ENCODE measurements at places on chromosomes 3 and 15.

- DNase-seq, result no peak
Measured at GRCh38 chr15:75830910-75831805, 12.1 kb upstream of the UBE2Q2 start.

GRCh38 chr15:27725731-27726130, 373.4 kb downstream of the OCA2 start:
- DNase-seq, result no peak

GRCh38 chr15:72313448-72313840, 6.5 kb downstream of the CELF6 start:
- DNase-seq, result no peak

GRCh38 chr3:38029400-38030125, at the start of gene PLCD1:
TSS of gene PLCD1 (minus strand) at chr3:38029642. CDS start at chr3:38029539, 103 bp downstream.
- DNase-seq, result no peak

GRCh38 chr3:150421799-150422548, 13.9 kb downstream of the TSC22D2 start:
- DNase-seq, result no peak

- no peak for DNase-seq
Measured at GRCh38 chr15:68301301-68301700, 23.8 kb downstream of the FEM1B start.

DNA sequence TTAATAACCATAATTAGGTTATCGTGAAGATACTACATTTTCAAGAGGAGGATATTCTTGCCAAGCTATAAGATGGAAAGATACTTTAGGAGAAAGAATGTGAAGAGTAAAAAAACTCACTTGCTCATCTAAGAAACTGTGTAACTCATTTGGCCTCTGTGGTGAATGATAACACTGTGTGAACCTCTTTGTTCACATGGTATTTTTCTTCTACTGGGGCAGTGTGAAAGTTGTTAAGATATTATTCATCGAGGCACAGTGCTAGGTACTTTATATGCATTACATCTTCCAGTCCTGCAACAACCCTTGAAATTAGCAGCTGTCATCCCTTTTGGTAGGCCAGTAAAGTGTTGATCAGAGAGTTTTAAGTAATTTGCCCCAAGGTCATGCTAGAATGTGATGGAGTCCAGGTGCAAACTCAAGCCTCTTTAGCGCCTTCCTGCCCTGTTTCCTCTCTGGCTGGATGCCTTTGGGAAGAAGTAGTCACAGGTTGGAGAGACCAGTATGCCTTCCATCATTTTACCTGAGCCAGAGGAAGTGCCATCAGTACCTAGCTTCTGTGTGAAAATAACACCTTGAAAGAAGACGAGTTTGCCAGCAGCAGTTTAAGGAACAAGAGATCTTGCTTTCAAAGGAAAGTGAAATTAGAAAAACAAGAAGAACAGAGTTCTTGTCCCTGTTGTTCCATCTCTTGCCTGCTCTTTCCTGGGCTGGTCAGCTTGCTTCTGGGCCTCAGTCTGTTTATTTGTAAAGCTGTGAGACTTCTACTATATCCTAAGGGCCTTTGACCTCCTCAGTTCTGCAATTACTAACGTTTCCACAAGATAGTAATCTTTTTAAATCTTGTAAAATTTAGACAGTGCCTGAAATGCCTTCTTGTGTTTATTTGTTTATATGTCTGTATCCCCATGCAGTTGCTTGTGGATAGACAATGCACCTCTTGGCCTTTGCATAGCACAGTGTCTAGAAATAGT, 179.3 kb downstream of the FNDC3B start:
- DNase-seq, result no peak

GRCh38 chr3:25783661-25784512, 644 bp upstream of the NGLY1 start:
- no peak for DNase-seq

- DNase-seq, result no peak
Measured at GRCh38 chr3:55790596-55791350, 303.7 kb upstream of the WNT5A start.

GRCh38 chr3:158642005-158642404, 2.3 kb upstream of the GFM1 start:
- no peak for DNase-seq

DNA sequence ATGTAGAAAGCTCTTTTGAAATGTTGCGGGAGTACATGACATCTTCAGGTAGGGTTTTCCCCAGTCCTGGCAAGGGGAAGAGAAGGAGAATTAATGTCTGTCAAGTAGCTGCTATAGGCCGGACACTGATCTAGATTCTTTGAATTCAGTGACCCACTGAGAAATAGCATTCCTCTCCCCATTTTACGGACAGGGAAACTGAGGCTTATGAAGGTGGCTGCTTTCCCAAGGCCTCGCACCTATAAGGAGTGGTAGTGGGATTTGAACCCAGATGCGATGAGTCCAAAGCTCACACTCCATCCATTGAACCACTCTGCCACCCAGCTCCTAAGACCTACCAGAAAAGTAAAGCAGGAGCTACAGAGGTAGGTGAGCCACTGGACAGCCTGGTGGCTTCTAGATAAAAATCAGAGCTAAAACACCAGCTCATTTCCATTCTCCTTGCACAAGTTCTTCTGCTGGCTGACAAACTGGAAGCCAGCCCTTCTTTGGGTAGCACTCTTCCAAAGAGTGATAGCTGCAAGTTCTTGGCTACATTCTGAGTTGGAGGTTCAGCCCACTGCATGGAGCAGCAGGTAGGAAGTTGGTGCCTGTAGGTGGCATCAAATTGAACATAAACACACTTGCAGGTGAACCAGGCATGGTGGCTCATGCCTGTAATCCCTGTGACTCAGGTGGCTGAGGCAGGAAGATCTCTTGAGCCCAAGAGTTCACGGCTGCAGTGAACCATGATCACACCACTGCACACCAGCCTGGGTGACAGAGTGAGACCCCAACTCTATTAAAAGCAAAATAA, 22.0 kb downstream of the ZNF710 start:
- DNase-seq, result no peak

- no peak for DNase-seq
Measured at GRCh38 chr3:177426878-177427495, 229.7 kb upstream of the TBL1XR1 start.

DNA sequence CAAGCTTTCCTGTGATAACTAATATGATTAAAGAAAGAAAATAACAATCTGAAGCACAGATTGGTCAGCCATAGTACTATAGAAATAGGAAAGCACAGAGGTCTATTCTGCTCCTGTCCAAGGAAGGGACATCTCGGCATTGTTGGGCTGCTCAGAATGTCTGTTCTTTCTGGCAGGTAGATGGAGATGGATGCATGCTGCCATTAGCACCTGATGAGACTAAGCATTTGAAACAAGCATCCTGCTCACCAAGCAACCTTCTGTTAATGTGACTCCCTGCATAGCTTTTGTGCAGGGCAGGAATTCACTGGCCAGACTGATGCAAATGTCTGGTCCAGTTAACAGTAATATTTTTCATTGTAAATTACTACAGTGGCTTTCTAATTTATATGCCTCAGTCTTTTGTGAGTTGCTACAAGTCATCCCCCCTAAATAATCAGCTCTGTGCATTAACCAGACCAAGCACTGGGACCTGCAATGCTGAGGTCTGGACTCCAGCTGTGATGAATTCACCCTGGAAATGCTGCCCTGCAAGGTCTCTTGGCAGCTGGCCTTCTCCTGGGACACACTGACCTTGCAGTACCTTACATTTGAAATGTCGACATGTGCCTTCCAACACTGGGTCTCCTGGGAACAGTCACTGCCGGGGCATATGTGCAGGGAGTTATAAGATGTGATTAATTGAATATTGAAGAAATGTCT, 1123.7 kb downstream of the IGSF11 start:
- no peak for DNase-seq

DNA sequence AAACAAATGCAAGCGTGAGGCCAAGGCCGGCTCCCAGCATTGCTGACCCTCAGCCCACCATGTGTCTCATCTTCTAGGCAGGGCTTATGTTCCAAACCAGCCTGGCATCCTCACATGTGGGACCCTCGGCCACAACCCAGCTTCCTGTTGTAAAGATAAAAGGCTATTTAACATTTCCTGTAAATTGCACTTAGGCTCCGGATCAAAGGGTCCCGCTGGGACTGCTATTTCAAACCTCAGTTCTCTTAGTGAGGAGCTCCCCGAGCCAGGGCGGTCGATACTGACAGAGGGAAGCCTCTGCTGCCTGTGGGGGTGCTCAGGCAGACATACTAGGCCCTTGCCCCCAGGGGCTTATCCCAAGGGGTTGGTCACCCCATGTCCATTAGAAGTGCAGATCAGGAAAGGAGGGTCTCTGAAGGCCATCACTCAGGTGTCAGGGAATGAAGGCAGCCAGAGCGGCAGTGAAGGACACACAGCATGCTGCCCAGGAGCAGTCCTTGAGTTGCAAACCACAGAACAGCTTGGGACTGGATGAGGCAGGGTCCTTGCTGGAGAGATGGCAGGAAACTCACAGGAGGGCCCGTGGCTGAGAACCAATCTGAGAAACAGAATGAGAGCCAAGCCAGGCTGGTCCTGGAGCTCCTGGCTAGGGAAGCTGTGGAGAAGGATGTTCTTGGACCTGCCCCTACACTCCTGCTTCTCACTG, 239.9 kb downstream of the TLE3 start:
- DNase-seq, result no peak

- no peak for DNase-seq
Measured at GRCh38 chr3:183619624-183620251, 15.7 kb upstream of the KLHL24 start.

DNA sequence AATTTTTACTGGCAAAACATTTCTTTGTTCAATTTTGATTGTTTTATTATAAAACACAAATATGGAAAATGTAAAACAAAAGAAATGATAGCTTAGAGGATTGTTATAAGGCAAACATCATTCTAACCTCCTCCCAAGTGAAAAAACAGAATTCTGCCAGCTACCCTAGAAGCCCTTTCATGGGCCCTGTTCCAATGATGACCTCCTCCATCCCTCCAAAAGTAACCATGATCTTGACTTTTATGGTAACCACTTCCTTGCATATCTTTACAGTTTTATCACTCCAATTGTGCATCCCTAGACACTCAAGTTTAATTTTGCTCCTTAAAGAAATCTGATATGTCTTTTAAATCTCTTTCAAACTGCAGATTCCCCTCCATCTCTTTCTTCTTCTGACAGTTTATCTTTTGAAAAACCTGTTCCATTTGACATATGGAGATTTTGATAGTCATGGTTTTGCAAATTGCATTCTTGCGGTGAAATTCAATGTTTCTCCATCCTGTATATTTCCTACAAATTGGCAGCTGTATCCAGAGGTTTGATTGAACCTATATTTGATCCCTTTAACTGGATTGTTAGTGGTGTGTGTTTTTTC, 27.0 kb upstream of the TNFAIP8L3 start:
- no peak for DNase-seq

DNA sequence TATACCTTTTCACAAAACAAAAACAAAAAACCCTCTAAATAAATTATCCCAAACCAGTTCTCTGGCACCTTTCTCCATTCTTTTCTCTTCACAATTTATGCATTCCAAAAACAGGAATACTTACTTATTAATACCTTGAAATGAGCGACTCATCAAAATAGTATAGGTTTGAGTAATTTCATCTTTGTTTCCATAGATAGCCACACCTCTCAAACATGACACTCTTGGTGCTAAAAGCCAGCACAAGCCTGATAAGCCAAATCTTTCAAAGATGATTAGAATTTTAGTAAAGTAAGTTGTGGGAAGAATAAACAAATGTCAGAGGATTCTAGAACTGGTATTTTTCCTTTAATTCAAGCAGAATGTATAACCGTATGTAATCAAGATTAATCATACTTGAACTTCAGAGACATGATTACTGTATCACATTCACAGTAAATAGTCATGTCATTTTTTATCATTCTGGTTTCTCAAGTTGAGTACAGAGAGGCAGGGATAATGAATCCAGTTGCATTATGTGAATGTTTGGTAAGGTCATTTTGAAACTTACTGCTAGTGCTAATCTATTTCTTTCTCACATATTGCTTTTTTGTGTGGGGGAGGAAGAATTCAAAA, 12.1 kb upstream of the WDR5B start:
- DNase-seq, result no peak

- DNase-seq, result no peak
Measured at GRCh38 chr3:17136136-17136721, 251.5 kb downstream of the PLCL2 start.

GRCh38 chr15:88606070-88606794, 14.9 kb upstream of the AEN start:
- no peak for DNase-seq

DNA sequence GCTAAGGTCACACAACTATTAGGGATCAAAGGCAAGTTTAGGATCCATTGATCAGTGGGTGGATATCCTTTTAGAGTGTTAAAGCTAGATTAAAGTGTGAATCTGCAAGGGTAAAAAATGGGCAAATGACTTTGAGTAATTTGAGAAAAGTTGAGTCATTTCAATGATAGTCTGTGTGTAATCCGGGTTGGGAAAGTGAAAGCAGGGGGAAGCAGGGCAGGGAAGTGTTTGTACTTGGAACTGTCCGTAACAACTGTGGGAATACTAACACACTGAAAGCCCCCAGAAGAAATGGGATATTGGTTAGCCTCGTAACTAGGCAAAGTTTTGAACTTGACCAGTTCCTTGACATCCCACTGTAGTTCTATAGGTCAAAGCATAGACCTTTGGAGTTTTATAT, 187.2 kb upstream of the SLITRK3 start:
- no peak for DNase-seq

DNA sequence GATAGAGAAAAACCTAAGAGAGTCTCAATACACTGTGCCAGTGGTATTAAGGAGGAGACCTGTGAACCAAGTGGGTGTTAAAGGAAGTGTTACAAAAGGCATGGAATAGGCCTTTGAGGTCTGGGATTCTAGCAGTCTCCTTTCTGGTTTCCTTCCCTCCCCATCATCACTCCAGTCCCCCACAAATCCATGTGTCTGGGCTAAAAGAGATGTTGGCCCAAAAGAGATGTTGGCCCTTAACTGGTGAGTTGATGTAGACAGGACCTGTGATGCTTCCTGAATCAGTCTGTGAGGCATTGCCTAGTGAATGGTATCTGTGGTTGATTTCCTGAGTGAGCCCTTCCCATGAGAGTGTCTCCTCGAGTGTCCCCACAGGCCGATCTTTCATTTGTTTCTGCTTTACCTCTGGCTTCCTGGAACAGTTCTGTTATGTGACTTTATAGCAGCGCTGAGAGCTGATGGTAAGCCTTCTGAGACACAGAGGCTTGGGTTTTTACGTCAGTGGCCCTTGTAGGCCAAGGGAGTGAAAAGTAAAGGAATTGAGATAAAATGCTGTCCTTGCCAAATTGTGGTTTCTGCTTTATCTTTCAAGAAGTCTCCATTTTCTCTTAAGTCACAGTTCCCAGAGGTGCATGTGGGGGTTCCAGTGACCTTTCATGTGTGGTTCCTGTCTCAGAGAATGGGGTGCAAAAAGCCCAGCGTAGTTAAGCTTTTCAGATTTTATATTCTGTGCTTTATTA, 87.8 kb downstream of the KLHL25 start:
- DNase-seq, result no peak

- no peak for DNase-seq
Measured at GRCh38 chr3:46660543-46661523, 32.6 kb downstream of the ALS2CL start.

GRCh38 chr3:24828011-24828410, 333.4 kb upstream of the THRB start:
- no peak for DNase-seq

Data from stimulated activated CD8-positive, alpha-beta memory T cell treated with anti-CD3 and anti-CD28 coated beads, Interleukin-15, amount 100 ng/mL, for 1 hour (primary cell).